ENCODE measurements at places on chromosomes 1 and 21. TPM values are rescaled to one million over a fixed set of nuclear protein-coding genes. Genes with fewer than 3 reads are reported as not detected.

- H3K4me3 ChIP-seq: no peak overlapping the region
- H3K27ac ChIP-seq: no peak overlapping the region
- H3K36me3 ChIP-seq: no peaks in the 10 kb centered on the region
- DNase-seq: no peak
- peaks cover 51% of the 10 kb centered on the region for H3K4me1 ChIP-seq
Observed at GRCh38 chr1:199174336-199174735, 535.5 kb downstream of the PTPRC start.

IL22RA1 gene
- total RNA-seq: not detected

DNA sequence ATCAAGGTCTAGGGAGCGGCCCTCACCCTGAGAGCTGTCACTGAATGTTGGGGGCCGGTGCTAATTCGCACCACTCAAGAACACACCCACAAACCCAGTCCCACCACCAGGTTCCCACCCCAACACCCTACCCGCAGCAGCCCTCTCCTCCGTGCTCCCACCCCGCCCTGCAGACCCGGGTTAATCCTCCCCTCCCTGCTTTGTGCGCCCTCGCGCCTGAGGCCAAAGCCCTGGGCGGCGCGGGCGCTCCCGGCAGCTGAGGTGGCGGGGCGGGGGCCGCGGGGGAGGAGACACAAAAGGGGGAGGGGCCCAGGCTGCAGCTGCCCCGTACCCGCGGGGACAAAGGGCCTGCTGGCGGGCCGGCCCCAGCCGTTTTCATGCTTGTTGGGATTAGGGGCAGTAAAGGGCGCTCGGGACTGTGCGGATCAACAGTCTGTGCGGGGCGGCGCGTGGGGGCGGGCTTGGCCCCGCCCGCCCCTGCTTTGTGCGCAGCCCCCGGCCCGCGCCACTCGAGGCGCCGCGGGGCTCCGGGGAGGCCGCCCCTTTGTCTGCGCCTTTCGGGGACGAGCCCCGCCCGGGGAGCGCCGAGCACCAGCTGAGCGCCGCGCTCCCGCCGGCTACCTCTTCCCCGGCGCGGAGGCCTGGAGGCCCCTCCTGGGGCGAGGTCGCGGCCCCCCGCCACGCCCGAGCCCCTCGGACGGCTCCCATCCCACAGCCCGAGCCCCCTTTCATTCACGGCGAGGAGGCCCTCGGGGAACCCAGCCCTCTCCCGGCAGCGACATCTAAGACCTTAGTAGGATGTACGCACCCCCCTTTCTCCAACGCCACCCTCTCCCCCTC lies 10.9 kb downstream of the C1orf216 start:
- no peaks in the 10 kb centered on the region for H3K36me3 ChIP-seq
- peaks cover 26% of the 10 kb centered on the region for H3K27me3 ChIP-seq
- DNase-seq: peak; percentile 56
- peak overlapping the region; percentile 60 for H3K4me3 ChIP-seq
- no peak overlapping the region for H3K27ac ChIP-seq
- H3K4me1 ChIP-seq: peaks cover 18% of the 10 kb centered on the region

DNA sequence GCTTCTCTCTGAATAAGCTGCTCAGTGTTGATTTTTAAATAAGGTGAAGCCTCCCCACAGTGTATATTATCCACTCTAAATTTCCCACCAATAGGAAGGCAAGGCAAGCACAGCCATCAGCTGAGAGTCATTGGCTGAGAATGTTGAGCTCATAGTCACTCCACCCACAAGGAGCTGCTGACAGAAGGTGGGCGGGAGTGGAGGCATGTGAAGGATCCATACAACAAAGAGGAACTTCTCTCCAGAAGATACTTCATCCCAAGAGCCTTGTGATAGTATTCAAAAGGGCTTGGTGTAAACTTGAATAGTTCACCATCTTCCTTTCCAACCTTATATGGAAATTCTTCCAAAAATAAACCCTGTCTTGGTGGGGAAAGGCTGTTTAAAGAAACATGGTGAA lies 42.8 kb downstream of the SAMD13 start:
- H3K27me3 ChIP-seq: peaks cover 5% of the 10 kb centered on the region
- no peak overlapping the region for H3K4me3 ChIP-seq
- DNase-seq: no peak
- no peaks in the 10 kb centered on the region for H3K4me1 ChIP-seq
- H3K27ac ChIP-seq: no peak overlapping the region

OVAAL gene
- not detected for total RNA-seq

DNA sequence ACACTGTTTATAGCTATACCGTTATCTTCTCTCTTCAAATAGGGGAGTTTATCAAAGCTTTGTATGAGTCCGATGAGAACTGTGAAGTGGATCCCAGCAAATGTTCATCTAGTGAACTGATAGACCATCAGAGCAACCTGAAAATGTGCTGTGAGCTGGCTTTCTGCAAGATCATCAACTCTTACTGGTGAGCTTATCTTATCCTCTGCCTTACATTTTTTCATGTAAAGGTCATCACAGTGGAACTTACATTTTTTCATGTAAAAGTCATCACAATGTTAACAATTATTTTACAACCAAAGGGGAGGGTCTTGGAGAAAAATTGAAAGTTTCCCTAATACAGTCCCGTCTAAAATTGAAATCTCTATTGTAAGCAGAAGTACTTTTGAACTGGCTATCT lies 45.2 kb downstream of the CLEC20A start:
- H3K36me3 ChIP-seq: no peaks in the 10 kb centered on the region
- no peaks in the 10 kb centered on the region for H3K4me1 ChIP-seq
- H3K4me3 ChIP-seq: no peak overlapping the region
- no peak for DNase-seq
- no peak overlapping the region for H3K27ac ChIP-seq
- peaks cover 6% of the 10 kb centered on the region for H3K27me3 ChIP-seq

SERPINC1 gene
- not detected for total RNA-seq

SPRR2F gene
- not detected for total RNA-seq

DNA sequence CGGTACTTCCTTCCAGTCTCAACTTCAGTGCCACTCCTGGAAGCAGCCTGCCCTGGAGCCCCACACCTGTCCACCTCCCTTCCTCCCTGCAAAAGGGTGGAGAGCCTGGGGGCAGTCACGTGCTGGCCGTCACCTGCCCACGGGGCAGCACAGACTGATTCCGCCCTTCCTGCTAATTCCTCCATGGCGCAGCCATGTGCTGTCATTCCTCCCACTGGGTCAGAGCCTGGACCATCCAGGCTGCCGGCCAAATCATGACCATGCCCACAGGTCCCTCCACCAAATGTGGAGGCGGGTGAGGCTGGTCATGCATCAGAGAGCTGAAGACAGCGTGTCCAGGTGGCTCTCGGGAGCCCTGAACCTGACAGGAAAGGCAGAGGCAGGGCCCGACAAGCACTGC lies 24.4 kb upstream of the GPR153 start:
- H3K4me1 ChIP-seq: no peaks in the 10 kb centered on the region
- no peak overlapping the region for H3K27ac ChIP-seq
- peaks cover 4% of the 10 kb centered on the region for H3K36me3 ChIP-seq
- no peak overlapping the region for H3K4me3 ChIP-seq
- H3K27me3 ChIP-seq: no peaks in the 10 kb centered on the region

- no peak overlapping the region for H3K4me3 ChIP-seq
- no peak overlapping the region for H3K27ac ChIP-seq
- H3K36me3 ChIP-seq: no peaks in the 10 kb centered on the region
- no peaks in the 10 kb centered on the region for H3K27me3 ChIP-seq
Observed at GRCh38 chr1:118627435-118627834, 360.7 kb downstream of the TBX15 start.

- no peak for DNase-seq
- peak overlapping the region; percentile 90 for H3K4me3 ChIP-seq
- H3K27ac ChIP-seq: no peak overlapping the region
- peaks cover 26% of the 10 kb centered on the region for H3K4me1 ChIP-seq
Observed at GRCh38 chr21:26168371-26168770, 2.2 kb downstream of the APP start.

PLA2G2C gene
- 0.43 TPM for total RNA-seq
